ENCODE measurements at places on chromosomes 12 and 14.

GRCh38 chr12:77189458-77189857 lies 124.1 kb upstream of the E2F7 start:
- DNase-seq, result no peak

GRCh38 chr12:104604995-104605675 lies 148.4 kb downstream of the CHST11 start:
- DNase-seq, result no peak

DNA sequence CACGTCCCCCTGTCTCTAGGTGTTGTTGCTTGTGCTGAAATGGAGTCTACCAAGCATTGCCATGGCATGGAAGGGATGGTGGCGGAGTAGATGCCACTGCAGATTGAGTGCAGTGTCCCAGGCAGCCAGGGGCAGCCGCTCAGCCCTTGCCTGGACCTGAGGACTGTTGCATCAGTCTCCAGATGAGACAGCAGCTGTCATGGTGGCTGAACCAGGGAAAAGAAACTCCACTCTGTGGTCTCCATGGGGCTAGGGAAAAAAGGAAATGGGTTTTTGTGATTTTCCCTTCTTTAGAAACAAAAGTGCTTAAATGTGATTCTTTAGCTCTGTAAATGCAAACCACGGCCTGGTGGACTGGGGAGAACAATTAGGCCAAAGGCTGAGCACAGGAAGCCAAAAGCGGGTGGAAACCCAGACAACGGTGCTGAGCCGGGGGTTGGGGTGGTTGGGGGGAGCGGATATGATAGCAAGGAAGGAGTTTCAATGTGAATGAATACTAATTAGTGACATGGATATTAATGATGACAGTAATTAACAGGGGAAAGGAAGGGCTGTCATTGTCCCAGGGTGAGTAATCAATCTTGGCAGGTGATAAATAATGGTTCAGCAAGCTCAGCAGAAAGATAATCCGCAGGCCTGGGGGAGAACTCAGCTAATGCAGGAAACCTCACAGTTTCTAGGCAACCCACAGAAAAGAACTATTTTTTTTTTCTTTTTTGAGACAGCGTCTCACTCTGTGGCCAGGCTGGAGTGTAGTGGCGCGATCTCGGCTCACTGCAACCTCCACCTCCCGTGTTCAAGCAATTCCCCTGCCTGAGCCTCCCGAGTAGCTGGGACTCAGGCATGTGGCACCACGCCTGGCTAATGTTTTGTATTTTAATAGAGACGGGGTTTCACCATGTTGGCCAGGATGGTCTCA lies 442.6 kb downstream of the DPF3 start:
- DNase-seq, result peak; percentile 10

GRCh38 chr12:65300679-65301349 lies 22.3 kb downstream of the MSRB3 start:
- DNase-seq, result no peak

DNA sequence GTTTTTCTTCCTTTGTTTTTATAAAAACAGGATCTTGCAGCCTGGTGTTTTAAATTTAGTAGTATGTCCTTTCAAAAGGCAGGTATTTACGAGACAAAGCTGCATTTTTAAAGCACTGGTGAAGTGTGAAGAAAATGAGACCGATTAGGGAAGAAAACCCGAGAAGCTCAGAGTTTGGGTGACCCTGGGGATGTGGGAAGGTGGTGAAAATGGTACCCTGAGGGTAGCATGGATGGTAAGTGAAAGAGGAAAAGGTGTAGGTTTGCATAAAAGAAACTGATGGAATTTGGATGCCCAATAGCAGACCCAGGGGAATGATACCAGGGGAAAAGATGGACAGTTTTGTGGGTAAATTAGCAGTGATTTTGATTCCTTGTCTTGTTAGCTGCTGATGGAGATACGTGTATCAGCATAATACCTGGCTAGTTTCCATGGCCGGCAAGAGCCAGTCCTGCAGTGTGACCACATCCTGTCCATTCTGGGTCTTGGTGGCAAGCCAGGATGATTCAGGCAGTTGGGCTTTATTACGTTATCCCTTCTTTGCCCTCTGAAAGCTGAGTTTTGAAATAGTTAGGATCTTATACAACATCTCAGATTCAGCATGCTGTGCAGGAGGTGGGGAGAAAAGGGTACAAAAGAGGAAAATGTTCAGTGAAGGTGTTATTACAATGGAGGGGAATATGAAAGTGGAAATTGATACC lies 8.9 kb downstream of the BICD1 start:
- no peak for DNase-seq

- DNase-seq, result peak; percentile 24
Measured at GRCh38 chr12:122834921-122835749, at the start of gene HIP1R. TSS of gene HIP1R (plus strand) at chr12:122835457. CDS start at chr12:122835551, 94 bp downstream.

- DNase-seq, result no peak
Measured at GRCh38 chr12:79415321-79415720, 275.4 kb downstream of the PAWR start.

Data from stimulated activated CD8-positive, alpha-beta memory T cell treated with anti-CD3 and anti-CD28 coated beads, Interleukin-4, amount 100 ng/mL, for 4 hours (primary cell).